Activated CD4-positive, alpha-beta memory T cell treated with anti-CD3 and anti-CD28 coated beads, Interleukin-2, amount 10 ng/mL, durations not matched to agents 7 days and 5 days (primary cell): ENCODE measurements at places on chromosomes 3 and 15. TPM values are rescaled to one million over a fixed set of nuclear protein-coding genes. Genes with fewer than 3 reads are reported as not detected.

- no peak for DNase-seq
Observed at GRCh38 chr3:36894914-36895313, 49.9 kb downstream of the TRANK1 start.

GRCh38 chr3:60636846-60637245, 614.4 kb downstream of the FHIT start:
- DNase-seq: no peak

DNA sequence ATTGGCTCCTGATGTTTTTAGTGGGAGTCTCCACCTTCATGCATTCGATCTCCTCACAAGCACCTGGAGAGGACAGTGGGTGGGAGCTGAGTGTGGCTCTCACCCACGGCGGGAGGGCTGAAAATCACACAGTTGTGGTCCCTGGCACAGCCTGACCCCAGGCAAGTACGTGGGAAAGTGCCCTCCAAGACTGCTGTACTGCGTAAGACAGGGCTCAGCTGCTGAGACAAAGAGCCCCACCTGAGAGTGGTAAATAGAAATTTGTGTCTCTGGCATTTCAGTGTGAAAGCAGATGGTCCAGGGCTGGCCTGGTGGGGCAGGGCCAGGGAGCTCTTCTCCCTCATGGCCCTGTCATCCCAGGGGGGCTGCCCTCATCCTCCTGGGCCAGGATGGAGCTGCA, 77.4 kb upstream of the IQSEC1 start:
- no peak for DNase-seq

DNA sequence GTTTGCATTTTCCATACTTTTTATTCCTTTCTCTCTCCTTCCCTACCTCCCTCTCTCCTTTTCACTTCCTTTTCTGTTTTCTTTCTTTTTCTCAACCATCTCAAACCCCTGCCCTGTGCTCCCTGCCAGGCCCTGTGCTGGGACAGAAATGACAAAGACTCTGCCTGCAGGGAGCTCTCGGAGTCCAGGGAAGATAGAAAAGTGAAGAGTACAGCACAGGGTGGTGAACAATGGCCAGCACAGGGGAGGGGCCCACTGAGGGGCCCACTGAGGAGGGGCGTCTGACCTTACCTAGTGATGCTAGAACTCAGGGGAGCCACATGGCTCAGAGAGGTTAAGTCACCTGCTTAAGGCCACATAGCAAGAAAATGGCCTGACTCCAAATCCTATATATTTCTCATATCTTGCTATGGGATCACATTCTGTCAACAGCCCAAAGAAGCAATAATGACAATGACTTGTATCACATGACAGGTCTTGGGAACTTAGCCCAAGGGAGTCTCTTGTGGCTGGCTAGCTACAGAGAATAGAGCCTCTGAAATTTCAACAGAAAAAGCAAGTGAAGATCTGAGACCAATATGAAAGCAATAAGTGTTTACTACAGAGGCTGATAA, 44.3 kb upstream of the ATP2B2 start:
- peak; percentile 8 for DNase-seq

DNA sequence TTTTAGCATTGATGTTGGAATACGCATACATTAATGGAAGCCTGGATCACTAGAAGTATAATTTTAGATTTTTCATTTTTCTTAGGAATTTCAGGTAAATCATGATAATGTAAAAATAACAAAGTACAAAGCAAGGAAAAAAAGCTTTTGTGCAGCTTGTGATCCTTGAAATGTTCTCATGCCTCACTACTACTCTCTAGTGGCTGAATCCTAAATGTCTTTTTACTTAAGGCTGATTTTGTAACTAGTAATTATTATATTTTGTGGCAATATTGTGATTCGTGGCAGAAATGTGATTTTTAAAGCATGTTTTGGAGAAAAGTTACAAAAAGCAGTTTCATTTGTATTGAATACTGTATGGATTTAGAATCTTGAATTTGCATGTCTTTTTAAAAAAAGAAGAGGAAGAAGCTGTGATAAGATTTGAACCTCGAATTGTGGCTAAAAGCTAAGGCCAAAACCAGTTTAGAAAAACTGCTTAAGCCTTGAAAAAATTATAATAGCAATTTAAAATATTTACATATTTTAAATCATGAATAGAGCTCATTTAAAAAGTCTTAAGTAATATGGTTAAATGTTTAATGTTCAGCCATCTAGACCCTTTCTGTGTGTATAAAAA, 39.0 kb downstream of the U2SURP start:
- DNase-seq: no peak

DNA sequence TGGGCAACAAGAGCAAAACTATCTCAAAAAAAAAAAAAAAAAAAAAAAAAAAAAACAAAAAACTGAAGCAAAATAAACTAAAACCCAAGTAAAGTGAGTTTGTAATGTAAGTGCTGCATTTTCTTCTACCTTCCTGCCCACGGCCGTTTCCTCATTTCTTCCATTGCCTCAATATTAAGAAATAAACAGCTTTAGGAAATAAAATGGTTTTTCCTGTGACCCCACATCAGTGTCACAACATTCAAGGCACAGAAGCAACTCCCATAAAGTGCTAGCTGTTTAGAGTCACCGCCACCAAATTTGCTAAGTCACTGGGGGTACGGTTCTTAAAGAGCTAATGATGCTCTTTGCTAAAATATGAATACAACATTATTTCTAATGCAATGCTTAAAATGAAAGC, 3.3 kb downstream of the PKM start:
- DNase-seq: no peak

GRCh38 chr3:50255251-50255615, 13.7 kb upstream of the SEMA3B start:
- DNase-seq: no peak

- DNase-seq: no peak
Observed at GRCh38 chr3:59234884-59235633, 185.2 kb upstream of the CFAP20DC start.

DNA sequence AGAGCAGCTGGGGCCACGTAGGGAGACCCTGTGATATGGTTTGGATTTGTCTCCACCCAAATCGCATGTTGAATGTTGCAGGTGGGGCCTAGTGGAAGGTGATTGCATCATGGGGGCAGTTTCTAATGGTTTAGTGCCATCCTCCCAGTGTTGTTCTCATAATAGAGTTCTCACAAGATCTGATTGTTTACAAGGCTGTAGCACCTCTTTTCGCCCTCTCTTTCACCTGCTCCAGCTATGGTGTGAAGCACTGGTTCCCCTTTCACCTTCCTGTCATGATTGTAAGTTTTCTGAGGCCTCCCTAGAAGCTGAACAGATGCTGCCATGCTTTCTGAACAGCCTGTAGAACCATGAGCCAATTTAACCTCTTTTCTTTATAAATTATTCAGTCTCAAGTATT, 198.9 kb upstream of the CBLB start:
- no peak for DNase-seq

- no peak for DNase-seq
Observed at GRCh38 chr3:175778994-175779393, 919.9 kb downstream of the NAALADL2 start.

DNA sequence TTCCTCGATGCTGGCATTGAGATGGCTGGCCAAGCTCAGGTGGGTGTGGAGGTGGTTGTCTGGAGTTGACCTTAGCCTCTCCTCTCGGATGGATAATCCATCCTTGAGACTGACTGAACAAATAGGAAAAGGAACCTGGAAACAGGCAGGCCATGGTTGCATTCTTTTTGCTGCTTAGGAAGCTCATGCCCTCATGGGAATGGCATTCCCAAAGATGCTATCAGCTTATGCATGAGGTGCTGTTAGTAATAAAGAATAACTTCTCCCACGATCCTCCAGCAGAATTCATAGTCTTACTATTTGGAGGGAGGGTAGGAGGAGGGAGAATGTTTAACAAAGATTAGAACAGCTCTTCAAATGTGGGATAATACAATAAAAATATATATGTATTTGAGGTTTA, 303.0 kb upstream of the TPM1 start:
- DNase-seq: no peak

- DNase-seq: no peak
Observed at GRCh38 chr3:194654443-194654842, 17.5 kb downstream of the LSG1 start.

- no peak for DNase-seq
Observed at GRCh38 chr15:39574427-39574826, 6.5 kb upstream of the THBS1 start.

GRCh38 chr15:82111918-82112317, 66.1 kb upstream of the MEX3B start:
- no peak for DNase-seq

- no peak for DNase-seq
Observed at GRCh38 chr15:74011610-74012009, 17.1 kb downstream of the PML start.

EAF2 gene
- total RNA-seq: 21.4 TPM

CISH gene
- total RNA-seq: 328 TPM

ADAMTSL3 gene
- not detected for total RNA-seq

ECE2 gene
- not detected for total RNA-seq

OSBPL10 gene
- 1.6 TPM for total RNA-seq
